ENCODE measurements at places on chromosomes 16 and 17.

DNA sequence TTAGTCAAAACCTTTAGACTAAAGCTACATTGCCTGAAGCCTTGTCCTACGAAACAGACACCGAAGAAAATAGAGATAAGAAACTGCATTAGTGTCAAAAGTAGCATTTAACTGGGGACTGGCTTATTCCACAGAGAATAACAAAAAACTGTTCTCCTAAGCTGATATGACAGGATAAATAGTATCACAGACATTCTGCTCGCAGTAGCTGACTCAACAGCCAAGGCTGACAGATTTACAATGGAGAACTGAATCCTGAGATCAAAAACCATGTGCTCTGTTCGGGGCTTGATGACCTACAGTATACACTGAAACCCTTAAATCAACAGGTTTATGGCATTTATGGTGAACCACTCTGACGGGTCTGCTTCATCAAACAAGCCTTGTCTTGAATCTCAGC lies 25.5 kb downstream of the ADAMTS18 start:
- DNase-seq, result no peak

DNA sequence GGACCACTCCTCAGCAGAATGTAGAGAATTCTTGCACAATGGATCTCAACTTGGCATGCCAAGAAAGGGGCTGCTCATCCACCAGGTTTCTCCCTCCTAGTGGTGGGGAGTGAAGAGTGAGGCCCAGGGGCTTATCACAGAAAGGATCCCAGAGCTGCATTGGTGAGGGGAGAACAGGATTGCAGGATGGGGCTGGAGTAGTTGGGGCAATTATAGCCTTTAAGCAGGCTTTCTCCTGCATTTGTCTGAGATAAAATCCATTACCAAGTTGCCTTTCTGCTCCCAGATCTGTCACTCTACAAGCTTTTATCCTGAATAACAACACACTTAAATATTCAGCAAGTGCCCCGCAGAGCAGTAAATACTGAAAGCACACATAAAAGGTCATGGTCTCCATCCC lies 130.8 kb upstream of the CES5A start:
- DNase-seq, result no peak

DNA sequence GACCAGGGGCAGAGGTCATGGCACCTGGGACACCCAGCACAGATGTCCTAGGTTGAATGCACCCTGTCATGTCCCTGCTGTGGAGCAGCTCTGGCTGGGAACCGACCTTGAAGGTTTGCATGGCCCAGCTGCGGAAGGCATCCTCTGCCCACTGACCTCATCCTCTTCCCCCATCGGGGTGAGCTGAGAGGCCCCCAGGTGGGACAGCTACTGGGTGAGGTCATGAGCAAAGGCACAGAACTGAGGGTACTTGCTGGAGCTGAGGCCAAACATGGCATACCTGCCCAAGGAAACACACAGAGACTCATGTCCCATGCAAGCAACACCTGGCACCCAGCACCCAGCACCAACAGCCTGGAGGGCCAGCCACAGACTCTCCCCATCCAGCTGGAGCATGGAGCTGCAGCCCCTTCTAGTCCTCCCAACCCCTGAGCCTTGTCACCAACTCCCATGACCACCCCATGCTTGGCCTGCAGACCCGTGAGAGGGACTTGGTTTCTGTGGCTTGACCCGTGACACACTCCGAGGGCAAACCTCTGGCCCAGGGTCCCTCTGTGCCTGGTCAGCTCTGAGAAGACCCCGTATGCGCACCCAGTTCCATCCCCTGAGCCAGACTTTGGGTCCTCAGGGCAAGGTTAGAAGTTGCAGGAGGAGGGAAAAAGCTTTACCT lies 33.1 kb downstream of the LGALS9 start:
- no peak for DNase-seq

GRCh38 chr17:31493656-31494155 lies 102.2 kb downstream of the RAB11FIP4 start:
- no peak for DNase-seq

GRCh38 chr17:222172-222571 lies 40.7 kb upstream of the DOC2B start:
- no peak for DNase-seq

GRCh38 chr16:81917375-81917774 lies 93.9 kb downstream of the SDR42E1 start:
- no peak for DNase-seq

- no peak for DNase-seq
Measured at GRCh38 chr17:59647288-59647687, 27.6 kb downstream of the CLTC start.

DNA sequence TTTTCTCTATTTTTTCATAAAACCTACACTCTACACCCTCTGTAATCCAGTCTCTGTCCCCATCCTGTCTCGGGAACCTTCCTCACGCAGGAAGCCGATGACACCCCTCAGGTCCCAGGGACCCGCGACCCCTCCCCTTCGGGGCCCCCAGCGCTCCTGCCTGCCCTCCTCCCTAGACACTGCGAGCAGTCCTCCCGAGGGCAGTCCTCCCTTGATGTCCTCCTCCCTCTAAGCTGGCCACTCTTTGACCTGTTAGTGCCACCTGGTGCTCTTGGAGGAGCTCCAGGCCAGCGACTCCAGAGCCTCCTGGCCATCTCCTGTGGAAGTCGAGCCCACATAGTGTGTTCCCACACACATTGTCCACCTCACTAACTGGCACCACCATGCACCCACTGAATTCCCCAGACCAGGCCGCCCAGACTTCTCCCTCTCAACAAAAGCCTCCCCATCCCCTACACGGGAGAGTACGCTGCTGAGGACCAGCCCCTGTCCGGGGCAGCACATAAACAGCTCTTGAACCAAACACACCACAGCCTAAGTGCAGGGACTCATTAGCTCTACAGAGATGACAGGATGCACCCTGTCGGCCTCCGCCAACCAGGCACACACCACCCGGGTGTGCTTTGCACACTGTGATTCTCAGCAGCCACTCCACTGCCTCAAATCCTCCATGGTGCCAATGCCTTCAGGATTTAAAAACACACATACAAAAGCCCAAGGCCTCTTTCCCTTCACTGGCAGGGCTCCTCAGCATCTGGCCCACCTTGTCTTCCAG lies 9.3 kb downstream of the OSBPL7 start:
- DNase-seq, result no peak

DNA sequence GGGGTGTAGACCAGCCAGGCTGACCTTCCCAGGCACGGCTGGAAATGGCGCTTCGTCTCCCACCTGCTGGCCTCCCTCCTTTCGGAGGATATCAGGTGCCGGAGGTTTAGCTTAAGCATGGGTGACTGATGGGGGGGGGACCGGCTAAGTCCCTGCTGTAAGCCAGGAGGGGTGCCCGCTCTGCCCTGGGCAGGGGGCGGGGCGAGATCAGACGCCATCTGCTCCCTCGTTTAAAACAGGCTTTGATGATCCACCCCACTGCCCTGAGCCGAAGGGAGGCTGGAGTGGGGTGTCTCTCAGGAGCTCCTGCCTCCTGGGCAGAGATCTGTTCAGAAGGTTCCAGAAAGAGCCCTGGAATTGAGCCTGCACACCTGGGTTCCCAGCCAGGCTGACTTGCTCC lies 26.0 kb downstream of the C16orf74 start:
- DNase-seq, result no peak

DNA sequence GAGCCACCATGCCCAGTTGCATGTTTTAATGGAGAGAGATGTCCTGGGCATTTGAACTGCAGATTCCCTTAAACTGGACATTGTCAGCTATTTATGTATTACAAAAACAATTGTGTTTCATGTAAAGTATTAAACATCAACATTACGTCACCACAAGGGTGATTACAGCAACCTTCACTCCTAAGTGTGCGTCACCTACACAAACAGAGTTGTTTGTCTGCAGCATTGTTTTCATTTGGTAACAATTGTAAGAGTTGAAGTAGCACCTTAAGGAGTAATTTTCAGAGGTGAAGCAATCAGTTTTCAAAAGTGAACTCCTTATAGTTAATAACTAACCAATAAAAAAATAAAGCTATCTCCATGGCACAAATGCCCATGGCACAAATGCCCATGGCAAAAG lies 271.4 kb downstream of the IRX3 start:
- no peak for DNase-seq

- no peak for DNase-seq
Measured at GRCh38 chr17:1880851-1881630, 51.2 kb downstream of the RPA1 start.

GRCh38 chr16:31507929-31508705 lies at the start of gene RUSF1:
Gene RUSF1 (minus strand): TSS chr16:31508391. CDS start chr16:31508373, 18 bp downstream.
- DNase-seq, result peak; percentile 63

DNA sequence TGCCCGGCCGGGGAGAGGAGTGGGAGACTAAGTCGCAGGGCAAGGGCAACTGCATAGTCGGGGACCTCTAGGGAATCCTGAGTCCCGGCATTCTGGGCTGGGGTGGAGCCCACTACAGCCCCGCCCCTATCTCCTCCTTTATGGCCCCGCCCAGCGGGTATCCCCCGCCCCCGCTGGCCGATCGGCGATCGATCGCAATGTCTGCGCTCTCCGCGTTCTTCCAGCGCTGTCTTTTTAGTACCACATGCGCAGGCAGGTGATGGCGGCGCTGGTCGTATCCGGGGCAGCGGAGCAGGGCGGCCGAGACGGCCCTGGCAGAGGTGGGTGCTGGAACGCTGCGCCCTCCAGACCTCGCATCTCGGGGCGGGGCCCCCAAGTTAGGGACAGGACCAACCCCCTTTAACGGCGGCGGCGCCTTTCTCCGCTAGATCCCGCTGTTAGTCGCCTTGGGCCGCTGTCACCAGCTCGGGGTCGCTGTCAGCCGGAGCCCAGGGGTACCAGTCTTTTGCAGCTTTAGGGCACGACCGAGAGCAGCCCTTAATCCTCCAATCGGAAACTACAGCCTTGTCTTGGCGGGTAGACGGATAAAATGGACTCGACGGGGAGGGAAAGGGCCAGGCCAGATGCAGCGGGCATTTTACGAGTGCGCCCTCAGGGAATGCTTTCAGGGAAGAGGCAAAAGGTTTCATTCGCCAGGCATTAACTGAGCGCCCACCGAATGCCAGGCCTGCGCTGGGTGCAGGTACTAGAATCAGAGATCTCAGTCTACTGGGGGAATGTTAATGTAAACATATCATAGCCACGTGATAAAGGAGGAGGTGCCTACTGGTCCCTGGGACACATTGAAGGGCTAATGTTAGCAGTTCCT lies at the start of gene DPH1:
Gene DPH1 (plus strand): TSS at position 243 of the 868 bp plus-strand sequence. CDS start 17 bp downstream, at position 260.
- no peak for DNase-seq

DNA sequence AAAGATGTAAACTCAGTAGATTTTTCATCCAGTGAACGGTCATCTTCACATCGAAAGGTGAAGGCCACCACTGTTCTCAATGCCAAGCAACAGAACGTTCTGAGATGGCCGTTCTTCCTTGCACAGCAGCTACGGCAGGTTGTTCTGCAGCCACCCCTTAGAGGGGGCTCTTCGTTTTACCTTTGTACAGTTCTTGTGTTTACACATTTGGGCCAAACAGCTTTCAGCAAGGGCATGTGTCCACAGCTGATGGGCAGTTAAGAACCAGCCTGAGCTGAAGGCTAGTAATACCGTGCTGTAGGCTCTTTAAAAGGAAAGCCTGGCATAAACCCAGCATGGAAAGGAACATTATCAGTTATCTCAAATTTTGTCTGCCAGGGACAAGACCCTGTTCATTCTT lies 15.9 kb downstream of the PLD6 start:
- DNase-seq, result no peak

DNA sequence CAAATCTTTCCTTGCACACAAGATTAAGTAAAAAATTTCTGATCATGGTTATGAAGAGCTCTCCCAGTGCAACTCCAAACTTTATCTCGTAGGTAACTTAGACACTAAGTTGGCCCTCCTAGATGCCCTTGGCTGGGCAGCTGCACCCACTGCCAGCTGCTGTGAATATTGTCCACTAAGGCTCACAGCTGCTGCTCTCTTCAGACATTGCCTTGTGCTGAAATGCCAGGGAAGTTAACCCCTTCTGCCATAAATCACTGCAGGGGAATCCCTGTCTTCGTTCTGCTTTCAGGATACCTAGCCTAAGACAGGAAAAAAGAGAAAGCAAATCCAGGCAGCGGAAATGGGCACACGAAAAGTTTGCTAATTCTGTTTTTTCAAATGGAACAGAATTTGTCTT lies 106.4 kb downstream of the IRX5 start:
- no peak for DNase-seq

- DNase-seq, result no peak
Measured at GRCh38 chr16:24776501-24777220, 47.2 kb downstream of the TNRC6A start.

GRCh38 chr17:59165933-59166342 lies 10.4 kb downstream of the PRR11 start:
- peak; percentile 25 for DNase-seq

GRCh38 chr16:84266451-84266850 lies 26.6 kb upstream of the KCNG4 start:
- peak; percentile 80 for DNase-seq

- DNase-seq, result no peak
Measured at GRCh38 chr16:86995456-86995855, 321.7 kb downstream of the C16orf95 start.
